ENCODE measurements at places on chromosomes 2 and 18.

DNA sequence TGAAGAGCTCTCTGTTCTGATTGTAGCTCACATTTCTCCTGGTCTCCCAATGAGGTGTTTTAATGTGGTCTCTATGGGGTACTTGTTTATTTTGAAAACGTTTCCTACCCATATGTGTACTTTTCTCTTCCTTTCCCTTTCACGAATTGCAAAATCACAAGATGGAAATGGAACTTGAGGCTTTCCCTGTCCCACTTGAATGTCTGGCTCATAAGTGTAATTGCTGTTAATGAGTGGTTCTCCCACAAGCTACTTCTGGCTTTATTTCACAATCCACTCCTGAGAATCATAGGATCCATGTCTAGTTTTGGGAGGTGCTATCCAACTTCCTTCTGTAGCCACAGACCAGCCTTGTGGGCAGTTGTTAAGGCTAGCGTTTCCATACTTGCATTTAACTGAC lies 81.1 kb upstream of the CAVIN2 start:
- DNase-seq = no peak

DNA sequence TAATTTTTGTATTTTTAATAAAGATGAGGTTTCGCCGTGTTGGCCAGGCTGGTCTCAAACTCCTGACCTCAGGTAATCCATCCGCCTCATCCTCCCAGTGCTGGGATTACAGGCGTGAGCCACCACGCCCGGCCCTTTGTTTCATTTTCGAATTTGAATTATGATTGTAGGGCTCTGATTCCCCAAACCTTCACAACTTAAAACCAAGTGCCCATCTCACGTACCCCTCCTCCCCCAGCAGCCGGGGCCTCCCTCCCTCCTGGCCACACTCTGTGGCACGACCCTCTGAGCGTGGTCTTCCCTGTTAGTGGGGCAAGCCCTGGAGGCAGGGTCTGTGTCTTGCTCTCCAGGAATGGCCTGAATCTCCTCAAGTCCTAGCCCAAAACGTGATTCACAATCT lies 166.5 kb downstream of the ASB1 start:
- DNase-seq = no peak

- DNase-seq = no peak
Observed at GRCh38 chr2:9278439-9278838, 71.8 kb downstream of the ASAP2 start.

DNA sequence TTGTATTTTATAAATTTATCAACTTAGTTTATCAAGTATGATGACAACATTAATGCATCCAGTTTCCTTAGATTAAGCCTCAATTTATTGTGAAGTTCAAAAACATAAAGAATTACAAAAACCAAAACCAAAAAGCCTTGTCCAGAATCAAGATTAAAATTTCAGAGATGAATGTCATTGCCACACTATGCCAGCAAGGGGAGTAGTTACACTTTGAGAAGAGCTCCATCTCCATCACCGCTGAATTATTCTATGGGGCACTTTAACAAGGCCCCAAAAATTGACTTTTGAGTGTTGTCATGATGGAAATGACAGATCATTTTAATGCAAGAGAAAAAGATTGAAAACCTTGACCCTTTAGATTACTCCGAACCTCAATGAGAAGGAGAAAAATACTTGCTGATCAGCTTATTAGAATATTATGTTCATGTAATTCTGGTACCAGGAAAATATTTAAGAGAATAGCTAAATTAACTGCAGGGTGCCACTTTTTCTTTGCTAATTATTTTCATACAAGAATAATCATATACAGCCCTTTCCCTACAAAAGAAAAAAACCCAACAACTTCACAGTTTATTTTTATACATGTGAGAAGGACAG lies 152.5 kb upstream of the AQP4 start:
- peak; percentile 13 for DNase-seq

DNA sequence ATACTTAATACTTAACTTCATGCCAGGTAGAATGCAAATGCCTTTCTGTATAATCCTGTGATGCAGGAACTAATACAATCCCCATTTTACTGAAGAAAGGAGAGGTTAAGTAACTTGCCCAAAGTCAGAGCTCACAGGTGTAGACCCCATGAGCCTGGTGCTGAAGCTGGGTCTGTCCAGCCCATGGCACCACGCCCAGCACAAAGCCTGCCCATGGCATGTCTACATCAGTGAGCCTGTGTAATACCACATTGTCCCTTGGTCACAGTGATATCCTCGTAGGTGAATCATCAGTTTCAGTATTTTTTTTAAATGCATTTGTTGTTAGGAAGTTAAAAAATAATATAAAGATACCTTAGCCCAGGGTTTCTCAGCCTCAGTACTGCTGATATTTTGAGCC lies 69.9 kb upstream of the MCFD2 start:
- DNase-seq = no peak

GRCh38 chr18:23032030-23032582 lies 99.0 kb downstream of the RBBP8 start:
- DNase-seq = no peak

GRCh38 chr2:160375037-160375436 lies 118.6 kb downstream of the RBMS1 start:
- no peak for DNase-seq

- no peak for DNase-seq
Observed at GRCh38 chr2:237214963-237215362, 129.3 kb downstream of the COPS8 start.

- DNase-seq = no peak
Observed at GRCh38 chr2:73762571-73762970, 17.3 kb downstream of the DUSP11 start.

DNA sequence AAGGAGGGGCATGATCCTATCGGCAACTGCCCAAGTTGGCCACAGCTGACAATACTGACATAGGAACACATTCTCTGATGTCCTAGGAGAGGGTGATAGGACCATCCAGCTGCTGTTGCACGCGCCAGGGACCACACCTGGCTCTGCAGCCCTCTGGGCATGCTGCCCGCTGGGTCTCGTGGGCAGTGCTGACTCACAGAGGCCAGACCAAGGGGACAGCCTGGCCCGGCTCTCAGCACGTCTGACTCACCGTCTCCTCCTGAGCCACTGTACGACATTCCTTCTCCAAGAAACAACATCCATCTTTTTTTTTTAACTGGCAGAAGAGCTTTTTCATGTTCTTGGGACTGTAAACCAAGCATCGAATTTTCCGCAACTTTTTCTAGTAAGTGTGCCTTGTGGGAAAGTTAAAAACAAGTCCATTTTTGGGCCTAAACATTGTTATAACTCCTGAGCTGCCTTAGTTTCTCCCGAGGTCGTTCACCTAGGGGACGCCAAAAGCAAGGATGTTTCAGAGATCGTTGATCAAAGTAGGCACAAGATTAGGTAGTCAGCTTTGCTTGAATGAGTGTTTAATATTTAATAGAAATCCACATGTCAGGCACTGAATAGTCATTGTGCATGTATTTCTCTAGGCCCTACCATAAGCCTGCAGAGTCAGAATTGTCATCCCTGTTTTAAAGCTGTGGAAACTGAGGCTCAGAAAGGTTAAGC lies 100.3 kb downstream of the TTC32 start:
- no peak for DNase-seq

DNA sequence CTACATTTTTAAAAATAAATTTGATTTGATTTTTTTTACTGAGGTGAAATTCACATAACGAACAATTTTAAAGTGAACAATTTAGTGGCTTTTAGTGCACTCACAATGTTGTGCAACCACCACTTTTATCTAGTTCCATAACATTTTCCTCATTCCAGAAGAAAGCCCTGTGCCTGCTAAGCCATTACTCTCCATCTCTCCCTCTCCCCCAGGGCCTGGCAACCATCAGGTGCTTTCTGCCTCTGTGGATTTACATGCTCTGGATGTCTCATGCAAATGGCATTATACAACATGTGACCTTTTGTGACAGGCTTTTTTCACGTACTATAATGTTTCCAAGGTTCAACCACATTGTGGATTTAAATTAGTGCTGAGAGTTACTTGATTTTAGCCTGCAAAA lies 19.9 kb upstream of the LDLRAD4 start:
- DNase-seq = no peak

DNA sequence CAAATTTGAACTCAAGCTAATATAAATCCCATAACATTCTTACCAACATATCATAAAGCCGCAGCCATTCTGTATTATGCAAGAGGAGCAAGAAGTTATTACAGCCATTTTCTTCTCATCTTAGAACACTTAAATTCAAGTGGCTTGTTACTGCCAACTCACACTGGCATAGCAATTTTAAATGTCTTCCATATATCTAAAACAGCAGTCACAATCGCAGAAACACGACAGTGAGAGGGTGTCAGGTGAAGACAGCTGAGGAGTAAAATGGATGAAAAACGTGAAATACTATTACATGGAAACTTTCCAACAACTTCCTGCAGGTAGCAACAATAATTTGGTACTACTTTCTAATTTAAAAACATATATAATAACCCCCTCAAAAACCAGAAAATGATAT lies 17.9 kb downstream of the PPP3R1 start:
- no peak for DNase-seq

DNA sequence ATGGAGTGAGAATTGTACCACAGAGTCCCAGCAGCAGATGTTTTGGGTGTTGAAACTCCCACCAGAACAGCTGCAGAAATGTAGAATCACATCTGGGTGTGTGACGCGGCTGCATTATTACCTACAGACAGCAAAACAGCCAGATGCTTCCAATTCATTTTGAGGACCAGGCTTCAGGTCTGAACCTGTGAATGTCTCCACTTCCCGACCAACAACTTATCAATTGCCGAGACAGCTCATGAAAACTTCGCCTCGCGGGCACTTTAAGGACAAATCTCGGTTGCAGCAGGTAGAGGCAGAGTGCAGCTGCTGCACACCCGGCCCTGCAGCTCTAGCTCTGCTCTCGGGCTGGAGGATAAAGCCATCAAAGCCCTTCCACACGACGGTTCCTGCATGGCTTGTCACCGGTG lies 202.0 kb downstream of the HRH4 start:
- no peak for DNase-seq

GRCh38 chr2:36290306-36290856 lies 65.2 kb upstream of the CRIM1 start:
- no peak for DNase-seq

- DNase-seq = no peak
Observed at GRCh38 chr2:97992836-97993825, 2.6 kb downstream of the TMEM131 start.

DNA sequence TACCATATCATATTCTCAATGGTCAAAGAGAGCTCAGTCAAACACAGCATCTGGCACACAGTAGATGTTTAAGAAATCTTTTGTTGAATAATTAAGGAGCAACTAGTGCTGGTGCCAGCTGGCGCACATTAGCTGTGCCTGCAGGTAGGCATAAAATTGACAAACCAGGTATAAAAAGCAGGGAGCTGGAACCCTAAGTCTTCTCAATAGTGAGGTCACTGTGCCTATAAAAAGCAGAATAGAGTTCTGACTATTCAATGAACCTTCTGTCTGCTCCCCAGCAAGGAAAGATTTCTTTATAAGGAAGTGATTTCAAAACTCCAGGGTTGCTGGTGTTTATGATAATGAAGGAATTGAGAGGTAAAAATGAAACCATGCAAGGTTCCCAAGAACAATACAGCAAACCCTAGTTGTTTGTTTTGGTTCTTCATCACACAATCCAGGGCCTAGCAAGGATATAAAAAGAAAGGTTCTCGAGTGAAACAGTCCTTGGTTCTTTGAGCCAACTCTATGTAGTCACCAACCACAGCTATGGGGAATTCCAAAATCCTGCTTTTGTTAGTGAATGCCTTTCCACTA lies 76.1 kb downstream of the THADA start:
- no peak for DNase-seq

- no peak for DNase-seq
Observed at GRCh38 chr2:188966728-188967440, 7.3 kb upstream of the COL3A1 start.

- DNase-seq = no peak
Observed at GRCh38 chr18:49342690-49343089, 117.8 kb downstream of the DYM start.

DNA sequence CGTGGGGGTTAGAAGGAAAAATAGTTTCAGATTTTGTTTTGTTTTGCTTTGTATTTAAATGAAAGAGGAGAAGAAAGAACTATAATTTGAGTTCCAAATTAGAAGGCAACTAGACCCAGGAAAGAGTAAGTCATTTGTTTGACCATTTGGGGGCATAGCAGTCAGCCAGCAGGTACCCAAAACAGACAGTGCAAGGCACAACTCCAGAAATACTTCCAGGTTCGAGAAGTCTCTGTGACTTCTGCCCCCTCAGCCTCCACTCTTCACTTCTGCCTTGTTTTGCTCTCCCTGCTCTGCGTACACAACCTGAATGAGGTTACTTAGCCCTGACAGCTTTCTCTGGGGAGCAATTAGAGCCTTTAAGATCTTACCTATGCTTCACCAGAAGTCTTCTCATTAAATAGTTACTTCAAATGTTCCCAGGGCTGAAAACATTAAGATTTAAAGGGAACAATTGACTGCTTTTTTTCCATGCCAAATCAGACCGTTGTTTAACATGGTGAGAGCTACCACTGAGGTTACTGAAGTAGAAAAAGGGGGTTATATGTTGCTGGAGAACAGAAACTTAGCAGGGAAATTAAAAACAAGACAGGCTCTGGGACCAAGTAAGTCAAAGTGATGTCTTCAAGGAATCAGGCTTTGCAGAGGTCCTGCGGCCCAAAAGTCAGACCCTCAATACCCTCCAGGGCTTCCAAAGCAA lies 216.9 kb downstream of the BCL11A start:
- no peak for DNase-seq

GRCh38 chr18:77162580-77162979 lies 30.0 kb upstream of the MBP start:
- DNase-seq = no peak

GRCh38 chr2:17658251-17658843 lies 95.3 kb downstream of the SMC6 start:
- DNase-seq = no peak

- no peak for DNase-seq
Observed at GRCh38 chr2:170680172-170680941, 34.8 kb upstream of the SP5 start.

DNA sequence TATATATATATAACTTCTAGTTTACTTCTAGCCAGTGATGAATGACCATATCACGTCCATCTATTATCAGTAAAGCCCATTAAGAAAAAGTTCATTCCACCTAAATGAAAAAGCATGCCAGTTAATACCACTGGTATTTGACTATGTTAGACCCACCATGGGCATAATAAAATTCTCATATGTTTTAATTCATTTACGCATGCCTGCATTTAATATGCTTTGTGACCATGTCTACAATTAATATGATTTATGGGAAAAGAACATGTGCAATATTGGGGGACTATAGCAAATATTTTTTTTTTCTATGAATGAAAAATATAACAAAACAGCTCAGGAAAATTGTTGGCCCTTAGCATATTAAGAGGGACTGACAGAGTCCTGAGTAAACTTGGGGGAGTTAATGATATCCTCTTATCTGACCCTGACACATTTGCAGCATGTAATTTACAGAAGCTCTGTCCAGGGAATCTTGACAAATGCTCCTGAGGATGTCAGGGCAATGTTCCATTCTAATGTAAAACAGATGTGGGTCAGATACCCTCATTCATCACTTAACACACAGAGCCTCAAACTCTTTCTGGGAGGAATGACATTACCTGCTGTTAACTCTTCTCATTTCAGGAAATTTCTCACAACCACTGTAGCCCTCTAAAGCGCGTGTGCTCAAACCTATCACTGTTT lies 90.6 kb downstream of the PAX3 start:
- DNase-seq = no peak

GRCh38 chr2:21422050-21422449 lies 298.3 kb downstream of the TDRD15 start:
- DNase-seq = peak; percentile 59
